ENCODE measurements at places on chromosomes 4 and X.

DNA sequence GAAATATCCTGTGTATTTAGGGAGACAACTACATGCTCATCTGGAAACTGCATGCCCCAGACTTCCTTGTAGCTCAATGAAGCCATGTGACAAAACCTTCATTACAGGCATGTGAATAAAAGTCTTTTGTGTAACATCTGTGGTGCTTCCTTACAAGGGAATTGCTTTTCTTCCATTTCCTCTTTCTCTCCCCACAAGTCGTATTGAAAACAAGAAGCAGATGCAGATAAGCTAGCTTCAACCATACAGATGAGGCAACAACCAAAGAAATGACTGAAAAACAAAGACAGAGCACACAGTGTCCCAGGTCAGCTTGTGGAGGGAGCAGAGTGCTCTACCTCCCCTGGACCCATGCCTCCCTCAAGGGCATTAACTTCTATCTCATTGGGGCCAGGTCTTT, 115.8 kb upstream of the INPP4B start:
- DNase-seq: peak; percentile 93

DNA sequence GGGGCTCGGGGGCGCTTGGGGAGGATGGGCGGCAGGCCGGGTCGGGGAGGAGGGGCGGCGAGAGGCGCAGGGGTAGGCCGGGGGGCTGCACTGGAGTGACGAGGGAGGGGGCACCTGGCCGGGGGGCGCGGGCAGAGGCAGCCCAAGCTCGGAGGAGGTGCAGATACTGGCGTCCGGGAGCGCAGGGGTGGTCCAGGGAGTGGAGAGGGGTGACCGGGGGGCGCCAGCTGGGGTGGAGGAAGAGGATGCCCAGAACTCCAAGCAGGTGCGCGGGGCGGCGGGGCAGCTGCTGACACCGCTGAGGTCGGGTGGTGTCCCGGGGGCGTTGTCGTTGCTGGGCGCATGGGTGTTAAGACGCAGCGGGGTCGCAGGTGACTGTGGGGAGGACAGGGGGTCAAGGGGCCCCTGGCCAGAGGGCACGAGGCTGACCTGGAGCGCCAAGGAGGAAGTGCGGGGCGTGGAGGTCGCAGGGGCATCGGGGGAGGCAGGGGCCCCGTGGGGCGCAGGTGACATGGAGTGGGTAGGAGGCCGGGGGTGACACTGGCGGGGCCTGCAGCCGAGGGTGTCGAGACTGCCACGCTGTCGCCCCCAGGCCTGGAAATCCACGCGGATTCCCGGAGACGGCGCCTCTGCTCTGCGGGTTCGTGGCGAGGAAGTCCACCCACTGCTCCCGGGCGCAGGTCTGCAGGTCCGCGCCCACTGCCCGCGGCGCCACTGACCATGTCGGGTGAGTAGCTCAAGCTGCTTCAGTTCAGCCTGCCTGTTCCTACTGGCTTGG, 928 bp downstream of the GYG2 start:
- no peak for DNase-seq

- DNase-seq: peak; percentile 27
Measured at GRCh38 chrX:151973060-151973661, 1.3 kb downstream of the GABRE start.

- DNase-seq: no peak
Measured at GRCh38 chr4:108072300-108072699, 82.6 kb downstream of the HADH start.

GRCh38 chrX:31499109-31499508, 427.3 kb upstream of the FTHL17 start:
- no peak for DNase-seq

DNA sequence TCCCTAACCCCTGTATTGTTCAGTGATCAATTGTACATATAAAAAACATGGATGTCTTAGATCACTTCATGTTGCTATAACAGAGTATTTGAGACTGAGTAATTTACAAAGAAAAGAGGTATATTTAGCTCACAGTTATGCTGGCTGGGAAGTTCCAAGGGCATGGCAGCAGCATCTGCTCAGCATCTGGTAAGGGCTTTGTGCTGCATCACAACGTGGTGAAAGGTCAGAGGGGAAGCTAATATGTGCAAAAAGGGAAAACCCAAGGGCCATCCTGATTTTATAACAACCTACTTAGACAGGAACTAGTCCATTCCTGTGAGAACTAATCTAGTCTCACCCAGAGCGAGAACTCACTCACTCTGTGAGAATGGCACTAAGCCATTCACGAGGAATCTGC, 128.2 kb upstream of the OTUD4 start:
- DNase-seq: peak; percentile 10

- DNase-seq: no peak
Measured at GRCh38 chr4:145014365-145014764, 83.6 kb downstream of the ANAPC10 start.

DNA sequence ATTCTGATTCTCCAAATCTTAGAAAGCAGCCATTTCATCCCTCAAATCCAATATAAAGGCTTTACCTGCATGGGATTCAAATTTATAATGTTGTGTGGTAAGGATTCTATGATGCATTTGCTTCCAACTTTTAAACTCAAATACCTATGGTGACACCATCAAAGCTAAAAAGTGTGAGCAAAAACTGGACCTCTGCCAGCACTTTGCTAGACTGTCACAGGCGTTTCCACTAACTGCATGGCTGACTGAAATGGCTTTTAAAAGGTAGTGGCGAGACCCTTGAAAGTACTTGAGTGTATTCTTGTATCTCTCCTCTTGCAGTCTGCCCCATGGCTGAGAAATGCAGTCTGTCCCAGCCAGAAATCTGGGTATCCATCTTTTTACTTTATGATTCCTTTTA, 169.4 kb downstream of the AMELX start:
- DNase-seq: peak; percentile 26

DNA sequence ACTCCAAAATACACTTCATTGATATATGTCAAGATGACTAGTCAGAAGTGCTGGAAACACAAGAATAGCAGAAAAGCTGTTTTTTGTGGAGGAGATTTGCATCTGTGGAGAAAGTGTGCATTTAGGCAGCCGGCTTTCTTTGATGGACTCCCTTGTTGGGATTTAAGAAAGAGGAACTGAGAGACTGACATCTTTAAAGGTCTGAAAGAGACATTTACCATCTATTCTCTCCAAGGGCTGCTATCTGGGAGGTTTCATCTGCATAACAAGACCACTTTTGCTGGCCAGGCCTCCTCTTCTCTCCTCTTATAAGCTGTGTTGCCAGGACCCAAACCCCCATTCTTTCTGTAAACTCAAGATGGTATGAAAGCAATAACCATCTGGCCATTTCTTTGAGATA, 1065.0 kb downstream of the NLGN4X start:
- DNase-seq: no peak

DNA sequence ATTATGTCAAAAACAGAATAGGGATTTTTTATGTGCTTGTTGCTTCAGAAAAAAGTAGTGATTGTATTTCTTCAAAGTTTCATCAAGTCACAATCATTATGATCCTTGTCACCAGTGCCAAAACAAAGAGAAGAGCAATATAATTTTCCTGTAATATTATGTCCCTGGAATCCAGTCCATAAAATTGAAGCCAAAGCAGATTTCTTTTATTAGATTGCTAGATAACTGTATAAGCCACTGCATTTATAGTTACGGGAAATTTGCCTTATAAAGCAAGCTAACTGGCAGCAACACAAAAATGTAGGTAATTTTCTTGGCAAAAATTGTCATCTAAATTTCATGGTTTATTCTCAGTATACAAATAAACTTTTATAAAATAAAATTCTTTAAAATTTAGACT, 296.1 kb upstream of the ANKRD50 start:
- DNase-seq: no peak
